ENCODE measurements at places on chromosomes 12 and 14.

DNA sequence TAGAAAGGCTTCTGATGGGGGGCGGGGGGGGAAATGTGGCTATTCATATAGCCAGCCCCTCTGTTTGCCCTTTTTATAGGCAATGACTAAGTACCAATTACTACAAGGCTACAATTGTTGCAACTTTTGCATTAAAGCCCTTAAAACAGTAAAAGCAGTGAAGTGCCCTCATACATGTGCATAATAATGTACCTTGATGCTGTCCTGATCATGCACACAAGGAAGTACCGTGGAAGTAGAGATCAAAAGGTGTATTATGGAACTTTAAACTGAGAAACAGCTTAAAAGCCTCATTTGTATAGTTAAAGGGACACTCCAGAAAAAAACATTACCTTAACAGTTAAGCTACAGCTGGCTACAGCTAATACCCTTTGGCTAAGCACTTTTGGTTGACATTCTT is 111.8 kb downstream of the PLEKHG7 start:
- DNase-seq, result no peak

- no peak for DNase-seq
Observed at GRCh38 chr14:24232645-24233537, at the start of gene GMPR2. GMPR2 (plus strand) TSS chr14:24232929; CDS start chr14:24233254, 325 bp downstream.

DNA sequence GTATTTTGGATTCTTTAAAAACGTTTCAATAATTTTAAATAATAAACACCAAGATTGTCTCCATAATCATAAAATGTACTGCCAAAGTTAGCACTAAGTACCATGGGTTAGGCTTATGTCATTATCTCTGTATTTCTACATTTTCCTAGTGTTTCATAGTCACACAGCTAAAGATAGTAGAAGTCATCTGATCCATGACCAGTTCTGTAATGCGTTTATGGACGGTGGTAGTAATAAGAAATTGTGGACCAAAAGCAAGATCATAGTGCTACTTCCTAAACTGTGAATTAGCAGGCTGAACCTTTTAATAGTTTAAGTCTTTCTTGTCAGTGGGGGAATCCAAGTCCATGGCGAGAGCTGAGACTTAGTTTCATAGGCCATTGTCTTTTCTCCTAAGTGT is 142.1 kb downstream of the AKAP6 start:
- DNase-seq, result no peak

GRCh38 chr12:74415633-74416032 is 122.0 kb upstream of the ATXN7L3B start:
- DNase-seq, result no peak

DNA sequence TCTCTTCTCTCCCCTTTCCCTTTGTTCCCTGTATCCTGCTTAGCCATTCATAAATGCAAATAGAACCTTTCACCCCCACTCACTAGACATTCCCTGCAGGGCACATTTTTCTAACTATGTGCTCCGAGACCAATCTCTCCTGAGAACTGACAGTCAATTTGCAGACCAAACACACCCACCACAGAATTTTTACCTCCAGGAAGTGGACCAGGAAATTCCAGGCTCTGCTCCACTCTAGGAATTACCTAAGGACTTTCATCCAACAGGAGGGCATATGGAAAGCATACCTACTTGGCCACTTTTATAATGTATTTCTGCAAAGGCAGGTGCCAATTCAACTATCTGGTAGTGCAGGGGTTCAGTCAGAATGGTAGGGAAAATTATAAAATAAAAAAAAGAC is 8.9 kb upstream of the TAS2R46 start:
- no peak for DNase-seq

- DNase-seq, result no peak
Observed at GRCh38 chr14:65412856-65413738, 567 bp downstream of the FUT8 start.

GRCh38 chr12:104610513-104611235 is 153.9 kb downstream of the CHST11 start:
- DNase-seq, result no peak

DNA sequence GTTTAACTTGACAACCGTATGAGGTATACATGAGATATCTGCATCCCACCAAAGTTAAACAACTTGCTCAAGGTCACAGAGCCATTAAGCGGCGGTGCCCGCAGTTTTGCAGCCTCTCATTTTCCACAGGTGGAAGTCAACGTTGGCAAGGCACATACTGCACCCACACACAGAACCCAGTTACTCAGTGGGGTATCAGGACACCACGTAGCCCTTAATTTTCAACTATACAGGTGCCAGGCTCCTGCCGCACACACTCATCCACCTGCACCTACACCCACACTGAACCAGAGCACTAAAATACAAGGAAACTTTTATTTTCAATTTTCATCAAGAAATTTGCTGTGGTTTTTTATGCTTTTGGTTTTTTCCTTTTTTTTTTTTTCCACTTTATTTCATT is 1.7 kb upstream of the NOP2 start:
- no peak for DNase-seq

DNA sequence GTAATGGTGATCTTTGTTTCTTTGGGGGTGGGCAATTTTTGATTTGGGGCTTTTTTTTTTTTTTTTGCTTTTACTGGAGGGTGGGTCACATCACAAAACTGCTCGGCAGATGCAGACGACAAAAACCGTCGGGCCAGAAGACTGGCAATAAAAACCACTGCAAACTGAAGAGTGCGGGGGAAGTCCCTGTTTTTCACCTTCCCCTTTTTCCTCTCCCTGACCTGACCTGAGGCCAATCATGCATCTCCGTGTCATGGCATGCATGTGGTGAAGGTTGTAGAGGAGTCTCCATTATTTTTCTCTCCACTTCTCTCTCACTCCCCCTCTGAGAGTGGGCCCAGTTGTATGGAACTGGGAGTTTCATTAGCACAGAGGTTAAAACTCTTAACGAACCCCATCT is 57.5 kb downstream of the AP5M1 start:
- no peak for DNase-seq

DNA sequence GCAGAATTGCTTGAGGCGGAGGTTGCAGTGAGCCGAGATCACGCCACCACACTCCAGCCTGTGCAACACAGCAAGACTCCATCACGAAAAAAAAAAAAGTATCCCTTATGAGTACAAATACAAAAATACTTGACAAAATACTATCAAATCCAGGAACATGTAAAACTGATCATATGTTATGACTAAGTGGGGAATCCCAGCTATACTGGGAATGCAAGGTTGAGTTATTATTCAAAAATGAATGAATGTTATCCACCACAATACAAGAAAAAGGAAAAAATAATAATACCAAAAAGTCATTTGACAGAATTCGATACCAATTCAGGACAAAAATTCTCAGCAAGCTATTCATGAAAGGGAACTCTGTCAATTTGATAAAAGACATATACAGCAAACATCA is 32.6 kb downstream of the MOK start:
- DNase-seq, result no peak

DNA sequence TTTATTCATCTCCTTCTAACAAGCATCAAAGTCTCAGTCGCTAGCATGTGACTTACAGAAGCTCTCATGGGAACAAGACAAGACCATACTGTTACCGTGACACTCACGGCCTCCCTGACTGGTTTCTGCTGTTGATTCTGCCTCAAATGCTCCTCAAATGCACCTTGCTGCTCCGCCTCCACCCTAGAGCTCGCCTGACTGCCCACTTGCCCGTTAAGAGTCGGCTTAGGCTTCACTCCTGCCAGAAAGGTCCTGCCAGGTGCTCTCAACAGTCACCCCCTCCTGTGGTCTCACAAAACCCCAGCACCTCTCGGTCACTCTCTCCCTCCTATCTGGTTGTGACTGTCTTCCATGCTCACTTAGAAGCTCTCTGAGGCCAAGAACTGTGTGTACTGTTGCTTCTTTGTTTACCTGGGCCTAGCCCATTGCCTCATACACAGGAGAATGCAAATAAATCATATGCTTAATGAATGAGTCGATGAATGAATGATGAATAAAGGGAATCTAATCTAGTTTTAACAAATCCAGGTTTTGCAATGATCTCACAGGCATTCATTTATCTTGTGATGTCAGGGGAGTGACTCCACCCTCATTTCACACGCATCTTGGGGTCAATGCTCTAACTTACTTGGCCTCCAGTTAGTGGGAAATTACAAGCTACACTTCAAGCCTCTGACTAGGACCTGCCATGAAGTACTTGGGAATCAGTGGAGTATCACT is 41.3 kb downstream of the SSH1 start:
- DNase-seq, result no peak

GRCh38 chr14:48967419-48967818 is 618.8 kb downstream of the RPS29 start:
- DNase-seq, result no peak

- DNase-seq, result no peak
Observed at GRCh38 chr12:132279184-132279889, 50.1 kb downstream of the GALNT9 start.

DNA sequence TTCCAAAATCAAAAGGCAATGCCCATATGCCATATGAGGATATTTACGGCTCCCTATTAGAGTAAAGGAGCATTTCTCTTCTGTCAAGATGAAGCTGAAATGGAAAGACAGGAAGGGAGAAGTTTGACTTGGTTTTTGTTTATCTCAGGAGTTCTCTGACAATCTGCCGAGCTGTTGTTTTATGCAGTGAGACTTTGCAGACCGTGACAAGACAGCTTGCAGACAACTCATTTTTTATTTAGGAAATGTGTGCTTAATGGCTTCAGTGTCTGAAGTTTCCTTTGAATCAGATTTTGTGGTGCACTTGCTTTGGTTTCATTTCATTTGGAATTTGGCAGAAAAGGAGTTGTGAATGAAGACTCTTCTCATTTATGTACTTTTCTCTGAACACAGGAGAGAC is 145.4 kb downstream of the C12orf50 start:
- no peak for DNase-seq

DNA sequence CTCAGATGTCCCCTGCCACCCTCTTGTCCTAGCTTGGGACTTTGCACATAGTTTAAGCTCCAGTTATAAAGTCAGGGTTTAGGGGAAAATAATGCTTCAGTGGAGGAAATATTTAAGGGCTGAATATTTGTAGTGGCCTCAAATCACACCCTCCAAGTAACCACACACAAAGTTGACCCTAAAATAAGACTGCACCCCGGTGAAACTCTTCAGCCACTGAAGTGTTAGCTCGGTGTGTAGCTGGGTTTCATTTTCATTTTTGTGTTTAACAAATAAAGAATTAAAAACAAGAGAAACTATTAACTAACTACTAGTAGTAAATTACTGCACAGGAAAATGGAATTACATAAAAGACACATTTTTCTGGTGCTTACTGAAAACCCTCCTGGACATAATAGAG is 14.8 kb upstream of the BCL11B start:
- DNase-seq, result no peak

DNA sequence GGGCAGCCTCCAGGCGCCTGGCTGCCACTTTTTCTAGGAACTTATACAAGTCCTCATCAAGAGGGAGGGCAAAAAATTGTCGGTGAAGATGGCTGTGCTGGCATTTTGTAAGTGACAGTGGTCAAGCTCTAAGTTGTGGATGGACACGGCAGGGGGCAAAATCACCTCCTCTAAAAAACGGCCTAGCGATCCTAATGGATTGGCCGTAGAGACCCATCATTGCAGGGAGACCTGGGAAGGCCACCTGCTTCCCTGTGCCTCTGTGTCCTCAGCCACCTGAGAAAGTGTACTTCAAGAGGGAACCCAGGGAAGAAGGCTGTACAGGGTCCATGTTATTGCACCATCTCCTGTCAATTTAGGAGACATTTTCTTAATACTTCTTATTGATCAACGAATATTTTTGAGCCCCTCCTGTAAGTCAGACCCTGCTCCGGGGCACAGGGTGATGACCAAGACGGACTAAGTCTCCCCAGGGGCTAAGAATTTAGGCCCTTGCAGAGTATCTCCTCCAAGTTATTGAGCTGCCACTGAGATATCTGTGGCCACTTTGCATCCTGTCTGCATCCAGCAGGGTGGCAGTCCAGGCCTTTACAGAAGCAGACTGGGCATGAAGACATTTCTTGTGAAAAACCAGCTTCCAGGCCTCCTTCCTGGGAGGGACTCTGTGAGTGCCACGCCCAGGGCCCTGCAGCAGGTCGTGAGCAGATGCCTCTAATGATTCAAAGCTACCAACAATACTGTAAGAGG is 40.5 kb downstream of the PSMA6 start:
- no peak for DNase-seq

DNA sequence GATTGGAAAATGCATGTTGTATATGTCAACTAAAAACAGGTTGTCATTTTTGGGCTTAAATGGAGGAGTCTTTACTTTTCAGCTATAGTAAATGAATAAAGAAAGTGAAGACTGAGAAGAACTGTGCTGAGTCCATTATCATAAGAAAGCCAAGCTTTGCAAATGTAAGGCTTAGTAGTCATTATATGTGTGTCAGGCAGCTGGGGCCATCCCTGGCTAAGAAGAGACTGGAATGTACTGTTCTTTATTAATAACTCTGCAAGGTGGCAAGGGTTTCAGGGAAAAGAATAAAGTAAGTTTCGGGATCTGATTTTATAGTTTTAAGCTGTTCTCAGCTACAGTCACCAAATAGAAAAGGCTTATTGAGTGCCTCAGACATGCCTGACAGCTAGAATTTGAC is 48.7 kb downstream of the SRGAP1 start:
- no peak for DNase-seq

DNA sequence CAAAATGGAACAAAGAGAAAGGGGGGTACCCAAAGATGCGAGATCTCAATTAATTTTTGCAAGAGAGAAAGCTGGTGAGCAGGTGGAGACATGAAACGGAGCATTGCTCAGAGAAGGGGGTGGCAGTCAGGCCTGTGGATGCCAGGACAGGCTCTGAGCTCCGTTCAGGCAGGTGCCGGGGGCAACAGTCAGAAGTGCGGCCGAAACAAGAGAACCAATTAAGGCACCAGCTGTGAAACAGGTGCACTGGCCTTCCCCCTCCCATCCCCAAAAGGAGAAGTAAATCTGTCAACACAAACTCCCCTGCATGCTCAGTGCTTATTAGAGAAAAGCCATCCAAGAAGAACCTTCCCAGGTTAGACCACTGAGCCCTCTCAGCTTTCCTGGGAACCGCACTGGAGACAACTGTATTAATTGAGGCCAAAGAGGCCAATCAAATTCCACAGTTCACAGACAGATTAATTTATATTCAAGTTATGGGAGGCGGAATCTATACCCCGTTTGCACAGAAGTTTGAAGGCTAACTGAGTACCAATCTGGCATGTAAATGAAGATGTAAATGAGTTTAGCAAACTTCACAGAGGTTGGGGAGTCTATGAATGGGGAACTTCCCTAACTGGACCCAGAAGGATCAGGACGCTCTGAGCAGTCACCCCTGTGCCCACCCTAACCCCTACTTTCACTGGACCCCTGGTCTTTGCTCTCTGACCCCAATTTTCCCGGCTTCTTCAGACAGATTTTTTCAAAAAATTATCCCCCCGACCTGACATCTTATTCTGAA is 20.9 kb downstream of the OAS2 start:
- DNase-seq, result no peak

DNA sequence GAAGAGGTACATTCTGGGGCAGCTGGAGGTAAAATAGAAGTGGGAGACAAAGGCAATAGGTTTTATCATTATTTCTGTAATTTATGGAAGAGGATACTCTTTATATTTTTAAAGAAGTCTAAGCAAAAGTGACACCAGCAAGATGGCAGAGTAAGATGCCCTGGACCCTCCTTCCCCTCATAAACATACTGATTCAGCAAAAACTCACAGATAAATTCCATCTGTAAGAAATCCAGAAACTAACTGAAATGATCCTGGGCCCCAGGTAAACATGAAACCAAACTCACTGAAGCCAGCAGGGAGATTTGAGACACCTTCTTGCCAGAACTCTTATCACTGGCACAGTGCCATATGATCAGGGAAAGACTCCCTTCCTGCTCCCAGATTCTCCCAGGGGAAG is 79.9 kb downstream of the GCH1 start:
- DNase-seq, result no peak

GRCh38 chr14:89452281-89452680 is 35.2 kb upstream of the FOXN3 start:
- DNase-seq, result no peak
